ENCODE measurements at places on chromosomes 6 and 20.

DNA sequence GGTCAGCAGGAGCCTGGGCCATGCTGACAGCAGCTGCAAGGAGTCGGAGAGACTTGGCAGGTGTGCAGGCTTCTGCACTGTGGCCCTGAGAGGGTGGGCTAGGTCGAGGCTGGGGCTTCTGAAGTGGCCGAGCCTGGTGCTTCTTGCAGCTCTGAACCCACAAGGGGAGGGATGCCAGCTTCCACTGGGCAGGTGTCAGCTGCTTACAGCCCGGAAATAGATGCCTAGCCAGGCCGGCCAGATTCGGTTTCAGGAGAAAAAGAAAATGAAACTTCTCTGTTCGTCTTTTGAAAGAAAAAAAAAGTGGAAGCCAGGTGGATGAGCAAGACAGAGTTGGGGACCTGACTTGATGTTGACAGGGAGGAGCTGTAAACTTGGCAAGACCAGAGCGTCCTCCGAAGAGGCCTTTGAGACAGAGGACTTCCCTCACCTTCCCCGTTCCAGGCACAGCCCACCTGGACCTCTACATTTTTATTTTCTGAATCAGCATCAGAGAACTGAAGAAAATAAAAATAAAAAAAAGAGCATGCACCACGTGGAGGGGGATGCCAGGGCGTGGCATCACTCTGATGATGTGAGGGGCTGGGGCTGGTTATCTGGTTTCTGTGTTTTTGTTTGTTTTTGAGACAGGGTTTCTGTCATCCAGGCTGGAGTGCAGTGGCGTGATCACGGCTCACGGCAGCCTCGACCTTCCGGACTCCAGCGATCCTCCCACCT, at the start of gene ZBP1:
TSS of gene ZBP1 (minus strand) at position 153 of the 717 bp plus-strand sequence. CDS start at position 22, 131 bp downstream.
- peak; percentile 61 for DNase-seq

- DNase-seq = peak; percentile 30
Observed at GRCh38 chr6:118551063-118552053, 3.3 kb downstream of the PLN start.

GRCh38 chr20:58076405-58076804, 152.0 kb downstream of the ANKRD60 start:
- DNase-seq = no peak

DNA sequence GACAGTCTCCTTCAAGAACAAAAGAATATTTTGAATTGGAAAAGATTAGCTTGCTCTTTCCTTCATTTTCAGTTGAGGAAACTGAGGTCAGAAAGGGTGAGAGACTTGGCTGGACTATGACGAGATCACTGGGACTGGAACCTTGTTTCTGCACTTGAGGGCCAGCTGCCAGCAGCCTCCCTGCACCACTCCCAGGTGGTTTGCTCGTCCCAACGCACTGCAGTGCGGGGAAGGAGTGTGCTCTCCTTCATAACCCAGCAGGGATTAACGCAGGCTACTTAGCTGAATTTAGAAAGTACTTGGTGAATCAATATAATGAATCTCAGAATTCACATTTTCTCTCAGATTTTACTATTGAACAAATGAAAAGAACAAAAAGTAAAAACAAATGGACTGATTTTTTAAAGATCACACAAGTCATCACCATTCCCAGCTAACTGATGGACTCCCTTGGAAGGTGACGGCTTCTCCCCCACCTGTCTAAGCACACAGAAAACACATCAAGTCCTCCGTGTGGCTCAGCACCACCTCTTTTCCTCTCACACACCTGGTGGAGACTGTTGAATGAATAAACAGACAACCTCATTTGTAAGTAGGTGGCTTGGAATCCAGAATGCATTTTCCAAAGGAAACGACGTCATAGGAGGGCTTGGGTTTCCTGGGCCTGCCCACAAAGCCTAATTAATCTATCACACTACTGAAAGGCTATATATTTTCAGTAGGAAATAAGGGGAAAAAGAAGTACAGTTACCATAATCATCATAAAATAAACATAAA, 121.0 kb downstream of the QRSL1 start:
- DNase-seq = no peak

GRCh38 chr6:52545406-52546119, 31.3 kb downstream of the TRAM2 start:
- no peak for DNase-seq

GRCh38 chr6:79824202-79824601, 123.2 kb downstream of the ELOVL4 start:
- no peak for DNase-seq

DNA sequence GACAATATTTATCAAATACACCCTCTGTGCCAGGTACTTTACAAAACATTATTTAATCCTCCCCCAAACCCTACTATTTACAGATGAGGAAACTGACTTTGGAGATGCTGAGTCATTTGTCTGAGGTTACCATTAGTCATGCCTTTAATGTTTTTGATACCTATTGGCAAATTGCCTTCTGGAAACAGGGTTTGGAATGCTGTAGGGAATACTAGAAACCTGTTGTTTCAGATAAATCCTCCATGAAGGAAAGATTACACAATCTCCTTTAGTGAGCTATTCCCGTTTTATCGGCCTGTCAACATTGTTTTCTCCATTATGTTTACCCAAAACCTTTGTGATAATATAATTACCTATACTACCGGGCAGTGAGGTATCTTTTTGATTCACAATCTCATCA, 93.6 kb upstream of the ADGRF1 start:
- no peak for DNase-seq

DNA sequence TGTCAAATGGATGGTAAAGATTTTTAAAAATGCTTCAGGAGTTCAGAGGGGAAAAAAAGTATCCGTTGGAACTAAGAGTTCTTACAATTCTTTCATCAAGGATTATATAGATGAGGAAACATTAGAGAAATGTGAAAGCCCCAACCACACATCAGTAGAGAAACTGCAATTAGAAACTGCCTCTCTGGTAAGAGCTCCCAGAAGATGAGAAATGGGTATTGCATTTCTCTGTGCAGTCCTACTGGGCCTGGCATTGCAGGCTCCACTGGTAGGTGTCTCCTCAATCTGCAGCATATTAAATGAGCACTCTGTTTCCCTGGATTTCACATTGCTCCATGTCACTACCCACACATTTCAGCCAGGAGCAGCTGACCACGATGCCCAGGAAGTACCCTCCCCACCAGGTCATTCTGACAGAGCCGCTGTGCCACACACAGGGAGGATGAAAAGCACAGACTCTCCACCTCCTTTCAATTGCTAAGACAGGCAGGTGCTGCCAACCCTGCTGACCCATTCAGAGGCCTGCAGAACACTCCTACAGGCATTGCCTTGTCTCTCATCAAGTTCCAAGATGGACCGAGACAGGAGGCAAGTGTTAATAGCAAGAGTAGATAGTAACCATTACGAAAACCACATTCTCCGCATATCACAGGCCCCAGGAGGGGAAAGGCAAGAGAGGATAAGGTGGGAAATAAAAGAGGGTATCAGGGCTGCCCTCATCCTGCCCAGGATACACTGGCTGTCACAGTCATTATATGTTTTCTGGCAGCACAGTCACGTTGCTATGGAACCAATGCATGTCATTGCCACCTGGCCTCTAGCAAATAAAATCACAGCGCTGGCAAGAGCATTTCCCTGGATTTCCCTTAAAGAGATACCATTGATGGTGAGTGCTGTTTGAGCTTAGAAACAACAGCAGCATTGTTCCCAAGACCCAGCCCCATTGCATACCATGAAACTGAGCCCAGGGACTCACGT, 241.7 kb downstream of the ATXN1 start:
- no peak for DNase-seq

DNA sequence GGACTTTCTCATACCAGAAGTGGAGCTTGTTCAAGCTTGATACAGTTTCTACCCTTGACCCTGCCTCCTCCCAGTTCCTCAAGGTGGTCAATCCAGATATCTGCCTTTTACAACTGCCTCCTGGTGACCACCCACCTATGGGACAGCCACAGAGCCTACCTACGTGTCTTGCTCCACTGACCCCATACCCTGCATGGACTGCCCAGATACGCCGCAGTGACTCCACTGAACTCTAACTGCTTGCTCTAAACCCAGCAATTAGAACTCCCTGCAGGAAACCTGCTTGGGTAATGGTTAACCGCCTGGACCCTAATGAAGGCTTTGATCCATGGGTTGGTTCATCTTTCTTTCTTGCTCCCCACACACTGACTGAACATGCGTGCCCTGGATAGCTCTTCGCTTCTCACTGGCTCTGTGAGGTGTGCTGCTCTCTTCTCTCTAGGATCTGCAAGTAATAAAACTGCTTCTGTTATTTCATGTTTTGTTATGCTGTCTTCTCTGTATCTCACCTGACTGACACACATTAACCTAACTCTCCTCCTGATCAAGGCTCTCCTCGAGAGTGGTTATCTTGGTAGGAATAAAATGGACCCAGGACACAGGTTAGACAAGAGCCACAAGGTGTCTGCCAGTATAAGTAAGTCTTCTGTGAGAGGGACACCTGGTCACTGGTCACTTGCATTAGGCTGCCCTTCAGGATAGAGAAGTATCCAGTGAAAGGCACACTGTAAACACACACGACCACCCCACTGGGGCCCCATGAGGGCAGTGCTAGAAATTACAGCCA, 79.2 kb downstream of the CHD6 start:
- DNase-seq = no peak

DNA sequence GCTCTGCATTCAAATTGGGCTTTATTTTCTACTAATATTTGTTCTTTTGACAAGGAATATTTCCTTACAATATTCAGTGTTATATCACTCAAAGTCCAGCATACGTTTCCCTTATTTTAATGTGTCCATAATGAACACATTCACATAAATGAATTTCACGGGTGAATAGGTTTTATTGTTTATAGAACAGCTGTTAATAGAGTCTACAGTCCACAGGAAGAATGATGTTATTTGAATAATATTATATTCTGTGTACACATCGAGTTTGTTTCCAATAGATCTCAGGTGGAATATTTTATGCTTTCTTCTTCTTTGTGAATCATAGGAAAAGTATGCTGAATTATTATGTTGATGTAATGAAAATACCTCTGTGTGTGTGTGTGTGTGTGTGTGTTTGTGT, 582.4 kb downstream of the CDH26 start:
- DNase-seq = no peak

- DNase-seq = no peak
Observed at GRCh38 chr20:57505979-57506378, 19.0 kb downstream of the CTCFL start.

DNA sequence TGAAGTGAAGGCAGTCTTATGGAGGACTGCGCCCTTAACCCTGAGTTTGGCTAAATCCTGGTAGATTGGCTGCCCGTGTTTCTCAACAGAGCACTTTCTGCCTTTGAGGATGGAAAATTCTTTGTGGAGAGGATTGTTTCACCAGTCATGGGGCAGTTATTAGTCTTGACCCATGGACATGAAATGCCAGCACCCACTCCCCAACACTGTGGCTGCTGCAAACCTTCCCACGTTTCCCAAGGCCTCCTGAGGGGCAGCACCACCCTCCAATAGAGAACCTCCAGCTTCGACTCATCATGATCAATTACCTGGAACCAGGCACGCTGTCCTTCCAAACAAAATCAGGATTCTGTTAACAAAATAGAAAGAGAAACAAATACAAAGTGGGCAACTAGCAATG, 117.8 kb downstream of the PXDC1 start:
- DNase-seq = no peak

DNA sequence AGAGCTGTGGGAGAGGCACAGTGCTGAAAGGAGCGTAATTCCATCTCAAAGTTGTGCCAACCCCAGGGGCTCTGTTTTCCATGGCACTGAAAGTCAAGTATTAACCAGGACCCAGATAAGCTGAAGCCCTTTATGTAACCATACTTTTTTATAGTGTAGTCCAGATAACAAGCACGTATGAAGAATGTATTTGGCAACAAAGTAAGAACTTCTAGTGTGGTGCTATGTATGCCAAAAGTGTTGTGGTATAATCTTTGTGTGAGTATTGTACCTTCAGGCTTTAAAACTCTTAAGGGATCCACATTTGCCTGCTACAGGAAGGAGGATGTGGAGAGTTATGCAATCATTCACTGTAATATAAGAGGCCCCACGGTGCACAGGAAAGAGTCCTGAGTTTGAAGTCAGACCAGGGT, 129.4 kb downstream of the IBTK start:
- DNase-seq = no peak

GRCh38 chr6:165497472-165497871, 165.6 kb downstream of the PDE10A start:
- no peak for DNase-seq

- no peak for DNase-seq
Observed at GRCh38 chr6:56624728-56625069, 18.0 kb downstream of the DST start.

GRCh38 chr6:128827675-128828464, 55.1 kb upstream of the LAMA2 start:
- no peak for DNase-seq

GRCh38 chr6:44226368-44227147, 3.2 kb downstream of the SLC29A1 start:
- DNase-seq = no peak

GRCh38 chr6:36443471-36444428, 950 bp downstream of the KCTD20 start:
- no peak for DNase-seq

DNA sequence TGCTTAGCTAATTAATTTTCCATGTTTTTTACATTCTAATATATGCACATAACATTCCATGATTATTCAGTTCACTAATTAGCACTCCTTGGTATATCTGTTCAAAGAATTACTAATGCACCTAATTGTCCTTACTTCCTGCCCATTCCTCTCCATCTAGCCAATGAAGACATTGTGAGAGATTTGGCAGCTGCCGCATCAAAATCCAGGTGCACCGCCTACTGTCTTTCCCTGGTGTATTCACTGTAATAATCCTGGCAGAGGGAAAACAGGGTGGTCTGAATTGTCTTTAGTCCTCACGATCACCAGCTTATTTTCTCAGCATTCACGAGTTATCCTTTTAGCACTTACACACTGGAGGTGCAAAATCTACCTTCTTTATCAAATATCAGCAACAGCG, 61.0 kb upstream of the SCGN start:
- DNase-seq = no peak

DNA sequence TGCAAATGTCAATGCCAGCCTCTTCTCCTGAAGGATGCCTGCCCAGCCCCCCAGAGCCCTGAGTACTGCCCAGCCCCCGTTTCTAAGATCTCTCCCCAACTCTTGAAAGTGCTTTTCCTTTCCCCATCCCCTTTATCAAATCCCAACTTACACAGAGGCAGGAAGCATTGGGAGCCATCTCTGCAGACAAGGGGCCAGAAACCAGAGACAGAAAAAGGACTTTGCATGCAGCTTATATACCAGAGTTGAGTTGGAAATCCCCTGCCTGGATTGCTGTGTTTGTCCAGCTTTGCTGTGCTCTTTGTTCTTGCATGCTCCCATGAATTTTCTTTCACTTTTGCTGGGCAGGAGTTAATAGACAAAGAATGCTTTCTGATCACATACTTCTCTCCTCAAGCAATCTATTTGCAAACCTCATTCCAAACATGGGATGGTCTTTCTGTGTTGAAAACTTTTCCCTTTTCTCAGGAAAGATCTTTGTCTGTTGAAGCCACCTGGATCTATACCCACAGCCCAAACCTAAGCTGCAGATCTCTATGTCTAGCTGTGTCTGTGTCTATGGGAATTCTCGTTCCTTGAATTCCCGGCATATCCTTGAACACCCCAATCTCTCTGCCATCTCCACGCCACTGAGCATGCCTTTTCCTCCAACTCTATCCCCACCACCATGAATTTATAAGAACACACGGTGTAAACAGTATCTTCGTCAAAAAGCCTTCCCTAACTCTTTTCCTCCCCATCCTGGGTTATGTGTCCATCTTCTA, at the start of gene UBD:
TSS of gene UBD (minus strand) at position 209 of the 764 bp plus-strand sequence. CDS start at position 178, 31 bp downstream.
- DNase-seq = no peak

- no peak for DNase-seq
Observed at GRCh38 chr6:110404607-110405006, 10.8 kb downstream of the DDO start.

Data from stimulated activated naive CD4-positive, alpha-beta T cell (primary cell).